ENCODE measurements at places on chromosomes 2 and 18.

- DNase-seq = no peak
Observed at GRCh38 chr2:60095903-60096302, 457.6 kb downstream of the BCL11A start.

DNA sequence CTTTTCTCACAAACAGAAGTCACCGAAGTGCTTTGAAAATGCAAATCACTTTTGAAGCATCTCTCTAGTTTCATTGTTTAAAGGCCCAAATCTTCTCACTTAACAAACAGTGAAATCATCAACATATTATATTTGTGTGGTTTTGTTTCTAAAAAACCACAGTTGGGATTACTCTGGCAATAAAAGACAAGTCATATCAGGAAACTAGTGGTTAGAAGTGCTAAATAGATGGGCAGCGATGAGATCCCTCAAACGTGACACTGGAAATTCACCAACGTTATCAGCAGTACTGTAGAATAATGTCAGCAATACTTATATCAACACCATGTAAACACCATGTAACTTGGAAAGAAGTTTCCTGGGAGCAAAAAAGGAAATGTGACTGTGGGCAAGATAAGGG, 893.5 kb downstream of the SUCLG1 start:
- DNase-seq = no peak

- no peak for DNase-seq
Observed at GRCh38 chr2:238897911-238898311, 50.0 kb downstream of the TWIST2 start.

DNA sequence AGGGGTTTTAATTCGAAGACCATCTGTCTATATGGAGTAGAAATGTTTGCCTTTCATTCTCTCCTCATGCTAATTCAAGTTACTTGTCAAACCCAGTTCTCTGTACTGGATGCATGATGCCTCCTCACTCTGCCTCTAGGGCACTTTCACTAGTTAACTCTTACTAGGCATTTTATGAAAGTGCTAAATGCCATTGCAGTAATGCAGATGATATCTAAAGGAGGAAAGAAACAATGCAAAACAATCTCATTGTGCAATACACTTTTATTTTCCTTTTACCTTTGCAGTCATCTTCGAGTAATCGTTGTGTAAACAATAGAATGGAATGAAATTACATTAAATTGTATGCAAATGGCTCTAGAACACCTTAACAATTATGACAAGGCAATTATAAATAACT, 293.6 kb downstream of the STK39 start:
- DNase-seq = no peak

GRCh38 chr2:68825866-68826265, 45.3 kb downstream of the BMP10 start:
- no peak for DNase-seq

GRCh38 chr2:148013876-148014275, 6.7 kb downstream of the ORC4 start:
- DNase-seq = no peak

- DNase-seq = no peak
Observed at GRCh38 chr2:199848389-199849130, 2.4 kb downstream of the FTCDNL1 start.

DNA sequence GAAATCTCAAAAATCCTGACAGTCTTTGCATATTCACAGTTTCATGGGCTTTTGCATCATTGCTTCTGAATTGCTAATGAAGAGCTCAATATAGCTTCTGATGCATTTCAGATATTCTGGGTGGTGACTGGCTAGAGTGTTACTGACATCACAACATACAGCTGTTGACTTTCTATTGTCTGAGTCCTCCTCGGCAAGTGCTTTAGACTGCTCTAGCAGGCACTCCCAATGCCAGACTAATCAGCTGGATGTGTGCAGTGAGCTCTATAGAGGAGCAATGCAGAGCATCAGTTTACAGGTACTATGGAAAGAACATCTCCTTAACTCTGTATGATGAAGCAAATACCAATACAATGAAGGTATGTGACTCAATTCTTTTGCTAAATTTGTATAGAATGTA, 54.9 kb downstream of the R3HDM1 start:
- no peak for DNase-seq

DNA sequence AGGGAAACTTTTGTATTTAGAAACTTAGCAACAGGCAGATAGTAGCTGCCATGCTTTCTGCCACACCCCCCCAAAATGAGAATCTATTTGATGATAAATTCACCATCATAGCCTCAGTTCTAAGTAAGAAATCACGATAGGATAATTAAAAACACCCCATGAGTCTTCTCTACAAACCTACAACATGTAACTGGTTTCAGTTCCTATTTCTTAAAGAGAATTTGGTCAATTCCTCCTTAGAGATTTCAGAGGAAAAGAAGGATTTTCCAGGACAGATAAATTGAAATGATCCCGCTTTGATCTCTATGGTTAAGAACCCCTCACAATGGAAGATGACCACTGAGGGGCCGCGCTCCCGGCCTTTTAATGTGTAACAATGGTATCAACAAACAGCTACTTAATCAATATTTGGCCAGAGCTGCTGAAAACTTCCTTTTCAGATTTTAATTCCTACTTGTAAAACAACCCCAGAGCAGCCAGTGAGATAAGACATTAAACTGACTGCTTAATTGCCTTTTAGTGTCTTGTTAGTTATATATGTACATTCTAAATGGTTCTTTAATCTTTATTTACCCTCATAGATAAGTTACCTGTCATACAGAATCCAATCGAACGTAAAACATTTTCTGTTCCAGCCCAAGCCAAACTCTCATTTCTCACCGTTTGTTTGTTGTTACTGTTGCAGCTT, 10.1 kb downstream of the PAX3 start:
- DNase-seq = no peak

GRCh38 chr18:74163019-74163660, 14.8 kb downstream of the TIMM21 start:
- no peak for DNase-seq

DNA sequence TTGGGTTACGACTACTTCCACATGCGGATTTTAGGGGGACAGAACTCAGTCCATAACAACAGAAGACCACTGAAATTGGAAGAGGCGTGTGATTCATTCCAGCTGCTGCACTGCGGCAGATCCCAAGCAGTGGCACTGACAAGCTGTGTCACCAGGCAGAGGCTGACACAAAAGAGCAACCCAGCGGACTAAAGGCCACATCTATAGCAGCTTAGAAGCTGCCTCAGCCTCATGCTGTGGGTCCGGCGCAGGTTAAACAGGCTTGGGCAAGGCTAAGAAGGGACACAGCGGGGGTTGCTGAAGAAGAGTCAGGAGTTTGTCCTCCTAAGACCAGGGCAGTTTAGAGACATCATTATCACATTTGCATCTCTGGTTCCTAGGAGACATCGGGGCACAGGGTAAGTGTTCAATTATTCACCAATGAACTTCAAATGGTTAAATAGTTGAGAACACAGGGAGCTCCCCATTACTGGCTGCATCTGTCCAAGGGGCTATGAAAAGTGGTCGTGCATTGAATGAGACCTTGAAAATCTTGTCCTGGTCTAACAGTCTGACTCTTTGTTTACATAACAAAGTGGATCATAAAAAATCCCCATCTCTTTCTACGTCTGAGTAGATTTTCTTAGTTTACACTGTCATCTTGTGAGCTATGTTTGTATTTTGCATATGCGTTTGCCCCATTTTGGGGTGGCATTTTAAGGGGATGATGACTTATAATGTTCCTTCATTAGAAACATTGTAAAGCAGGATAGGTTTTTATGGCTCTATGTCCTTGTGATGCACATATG, 162.3 kb upstream of the TRIB2 start:
- DNase-seq = peak; percentile 72

DNA sequence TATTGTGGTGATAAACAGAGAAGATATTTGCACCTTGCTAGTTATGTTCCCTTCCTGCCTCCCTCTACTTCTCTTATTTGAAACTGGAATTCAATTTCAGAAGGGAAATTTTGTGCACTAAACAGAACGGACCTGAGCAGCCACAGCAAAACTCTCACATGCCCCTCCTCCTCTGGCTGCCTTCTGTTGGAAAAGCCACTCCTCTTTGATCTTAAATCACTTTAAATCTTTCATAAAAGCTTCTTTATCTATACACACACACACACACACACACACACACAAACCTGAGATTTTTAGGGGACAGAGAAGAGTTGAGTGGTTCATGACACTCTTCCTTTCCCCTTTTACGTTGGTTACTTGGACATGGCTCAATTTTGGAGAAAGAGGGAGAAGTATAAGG, 5.6 kb downstream of the TBR1 start:
- DNase-seq = no peak

DNA sequence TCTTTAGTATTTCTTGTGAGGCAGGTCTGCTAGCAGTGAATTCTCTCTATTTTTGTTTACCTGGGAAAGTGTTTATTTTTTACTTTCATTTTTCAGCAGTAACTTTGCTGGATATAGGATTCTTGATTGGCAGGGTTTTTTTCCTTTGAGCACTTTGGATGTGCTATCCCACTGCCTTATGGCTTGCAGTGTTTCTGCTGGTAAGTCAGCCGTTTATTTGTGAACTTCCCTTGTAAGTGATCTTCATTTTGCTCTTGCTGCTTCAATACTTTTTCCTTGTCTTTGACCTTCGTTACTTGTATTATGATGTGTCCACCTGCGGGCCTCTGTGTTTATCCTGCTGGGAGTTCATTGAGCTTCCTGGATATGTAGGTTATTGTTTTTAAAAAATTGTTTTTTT, 54.7 kb downstream of the SLC66A2 start:
- DNase-seq = no peak

- DNase-seq = no peak
Observed at GRCh38 chr2:186603286-186603685, 13.4 kb downstream of the ITGAV start.

DNA sequence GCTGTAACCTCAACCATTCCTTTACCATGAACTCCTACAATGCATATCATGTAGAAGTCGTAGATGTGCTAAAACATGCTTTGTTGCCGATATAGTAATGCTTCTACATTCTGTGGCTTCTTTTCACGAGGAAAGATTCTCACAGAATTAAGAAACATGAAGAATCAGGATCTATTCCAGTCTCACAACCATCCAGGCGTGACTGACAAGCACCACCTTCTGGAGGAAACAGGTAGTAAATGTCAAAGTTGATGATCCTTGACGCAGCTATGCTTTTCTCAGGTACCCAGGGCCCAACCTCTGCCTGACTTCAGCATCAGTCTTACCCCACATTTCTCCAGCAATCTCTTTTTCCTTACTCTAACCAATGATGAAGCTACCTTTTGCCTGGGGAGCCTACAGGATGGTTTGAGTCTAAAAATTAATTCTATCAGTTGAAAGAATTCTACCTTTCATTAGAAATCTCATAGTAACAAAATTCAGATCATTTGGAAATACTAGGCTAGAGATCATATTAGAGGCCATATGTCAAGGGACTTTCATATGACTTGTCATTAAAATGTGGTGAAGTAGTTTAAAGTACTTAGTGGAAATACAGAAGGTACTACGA, 123.3 kb upstream of the RND3 start:
- DNase-seq = no peak

DNA sequence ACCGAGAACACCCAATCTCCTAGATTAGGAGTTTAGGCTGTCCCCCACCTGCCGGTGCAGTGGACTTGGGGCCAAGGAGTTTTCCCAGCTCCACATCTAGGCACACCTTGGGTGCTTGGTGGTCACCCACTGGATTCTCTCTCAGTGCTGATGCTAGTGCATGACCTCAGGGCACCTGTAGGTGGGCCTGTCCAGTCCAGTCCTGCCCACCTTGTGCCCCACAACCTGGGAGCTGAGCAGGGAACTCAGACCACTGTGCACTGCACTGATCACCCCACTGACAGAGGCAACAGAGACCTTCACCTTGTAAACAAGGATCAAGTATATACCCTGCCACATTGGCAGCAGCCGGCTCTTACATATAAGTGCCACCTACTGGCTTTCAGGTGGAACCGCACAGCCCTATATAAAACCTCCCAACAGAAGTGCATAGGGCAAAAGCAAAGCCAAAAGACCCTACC, 12.7 kb upstream of the CDH19 start:
- DNase-seq = peak; percentile 15

GRCh38 chr2:20524412-20525040, 77.7 kb downstream of the RHOB start:
- DNase-seq = no peak

- DNase-seq = no peak
Observed at GRCh38 chr2:233676046-233676445, 4.3 kb downstream of the UGT1A9 start.

DNA sequence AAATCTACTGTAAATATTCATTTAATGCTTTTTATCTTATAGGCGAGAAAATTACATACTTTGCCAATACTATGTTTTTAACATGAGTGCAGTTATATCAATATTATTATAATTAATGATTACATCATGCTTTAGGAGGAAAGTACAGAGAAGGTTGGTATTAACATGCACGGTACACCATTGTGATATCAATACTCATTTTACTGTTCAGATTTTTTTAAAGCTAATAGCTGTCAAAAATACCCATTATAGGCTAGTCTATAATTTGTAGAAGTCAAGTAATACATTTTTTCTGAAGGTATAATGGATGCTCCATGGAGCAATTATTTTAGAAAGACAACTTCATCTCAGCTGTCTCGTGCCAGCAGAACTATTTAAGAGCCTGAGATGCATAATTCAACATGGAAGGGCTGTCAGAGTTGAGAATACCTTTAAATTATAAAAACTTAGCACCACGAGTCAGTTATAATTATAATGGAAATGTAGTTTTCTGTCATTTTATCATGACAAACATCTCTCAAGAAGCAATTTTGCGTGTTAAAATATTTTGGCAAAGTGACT, 1641.7 kb upstream of the ACVR2A start:
- DNase-seq = no peak

GRCh38 chr2:162678551-162678950, 160.0 kb downstream of the KCNH7 start:
- DNase-seq = no peak

DNA sequence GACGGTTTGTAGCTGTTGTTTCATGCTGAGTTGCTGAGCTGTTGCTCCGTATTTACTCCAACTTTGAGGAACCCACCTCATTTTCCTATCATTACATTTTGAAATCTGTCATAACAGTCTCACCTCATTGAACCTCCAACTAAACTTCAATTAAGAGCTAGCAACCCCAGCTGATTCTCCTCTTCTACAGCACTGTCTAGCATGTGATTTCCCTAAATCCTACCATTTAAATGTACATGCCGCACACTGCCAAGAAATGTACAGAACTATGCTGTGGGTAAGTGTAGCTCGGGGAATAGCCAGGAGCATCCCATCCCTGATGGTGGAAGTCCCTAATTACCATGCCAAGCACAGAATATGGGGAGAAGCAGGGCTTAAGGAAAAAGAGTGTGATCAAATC, 299.9 kb downstream of the AFF3 start:
- DNase-seq = no peak

- DNase-seq = no peak
Observed at GRCh38 chr2:7847321-7847720, 834.5 kb upstream of the ID2 start.

DNA sequence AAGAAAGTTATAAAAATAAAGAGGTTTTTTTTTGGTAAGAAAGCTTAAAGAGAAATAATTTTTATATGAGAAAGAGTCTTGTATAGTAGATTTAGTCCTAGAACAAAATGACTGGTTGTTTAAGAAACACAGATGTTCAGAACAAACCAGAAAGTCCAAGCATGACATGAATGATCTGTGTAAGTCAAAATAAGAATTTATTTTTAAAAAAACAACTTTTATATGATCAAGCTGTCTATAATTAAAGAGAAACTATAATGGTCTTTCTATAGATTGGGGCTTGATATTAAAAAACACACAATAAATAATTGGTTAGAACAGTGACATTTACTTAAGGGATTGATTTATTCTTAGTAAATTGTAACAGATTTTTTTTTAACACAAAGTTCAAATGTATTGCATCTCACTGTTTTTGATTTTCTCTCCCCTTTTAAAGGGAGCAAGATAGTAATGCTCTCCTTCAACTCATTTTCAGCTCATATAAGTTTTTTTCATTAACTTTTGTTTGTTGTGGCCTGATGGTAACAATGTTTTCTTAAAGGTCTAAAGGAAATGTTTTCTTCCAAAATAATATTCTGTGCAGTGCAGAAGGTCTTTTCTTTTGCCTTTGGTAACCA, 1256.8 kb downstream of the LRP1B start:
- no peak for DNase-seq

All from SHP77 (cell line).